ENCODE measurements at places on chromosomes 1 and 21. TPM values are rescaled to one million over a fixed set of nuclear protein-coding genes. Genes with fewer than 3 reads are reported as not detected.
A peak's percentile ranks its signal among the peaks of the same experiment; 100 is the strongest.

DNA sequence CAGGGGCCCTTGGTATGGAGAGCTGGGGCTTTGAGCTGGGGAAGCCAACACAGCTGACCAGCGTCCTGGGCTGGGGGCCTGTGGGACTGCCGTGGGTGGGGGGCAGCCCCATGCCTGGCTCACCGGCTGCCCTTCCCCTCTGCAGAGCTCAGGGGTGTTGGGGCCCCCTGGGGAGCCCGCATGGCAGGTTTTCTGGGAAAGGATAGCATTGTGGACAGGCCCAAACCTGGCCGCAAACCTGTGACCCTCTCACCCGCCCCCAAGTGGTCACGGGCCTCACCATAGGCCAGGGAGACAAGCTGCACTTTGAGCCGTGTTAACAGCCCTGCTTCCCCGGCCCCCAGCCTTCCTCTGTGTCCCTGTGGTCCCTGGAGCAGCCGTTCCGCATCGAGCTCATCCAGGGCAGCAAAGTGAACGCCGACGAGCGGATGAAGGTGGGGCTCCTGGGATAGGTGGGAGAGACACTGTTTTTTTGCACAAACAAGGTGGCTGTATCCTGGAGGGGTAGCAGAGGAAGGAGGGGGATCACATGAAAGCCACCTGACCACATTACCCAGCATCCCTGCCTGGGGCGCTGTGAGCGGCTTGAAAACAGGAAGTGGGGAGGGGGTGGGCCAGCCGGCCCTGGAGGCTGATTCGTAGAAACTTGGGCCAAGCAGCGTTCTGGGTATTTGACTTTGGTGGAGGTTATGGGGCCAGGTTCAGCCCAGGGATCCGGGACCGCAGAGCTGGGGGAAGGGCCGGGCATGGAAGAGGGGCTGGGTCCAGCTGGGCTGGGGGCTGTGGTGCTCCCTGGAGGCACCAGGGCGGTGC is 65.9 kb downstream of the PIK3CD start:
- DNase-seq: peak; percentile 73

GRCh38 chr1:157882580-157882979 is 41.0 kb upstream of the CD5L start:
- DNase-seq: no peak

The TMOD4 gene
- polyA plus RNA-seq: 0.64 TPM

The OR2L8 gene
- polyA plus RNA-seq: not detected
